ENCODE measurements at places on chromosomes 5 and 9.

GRCh38 chr5:126056352-126056751 is 366.9 kb upstream of the GRAMD2B start:
- DNase-seq, result no peak

GRCh38 chr5:111587728-111588127 is 75.4 kb upstream of the STARD4 start:
- DNase-seq, result no peak

GRCh38 chr5:35202319-35203111 is 27.8 kb downstream of the PRLR start:
- no peak for DNase-seq

DNA sequence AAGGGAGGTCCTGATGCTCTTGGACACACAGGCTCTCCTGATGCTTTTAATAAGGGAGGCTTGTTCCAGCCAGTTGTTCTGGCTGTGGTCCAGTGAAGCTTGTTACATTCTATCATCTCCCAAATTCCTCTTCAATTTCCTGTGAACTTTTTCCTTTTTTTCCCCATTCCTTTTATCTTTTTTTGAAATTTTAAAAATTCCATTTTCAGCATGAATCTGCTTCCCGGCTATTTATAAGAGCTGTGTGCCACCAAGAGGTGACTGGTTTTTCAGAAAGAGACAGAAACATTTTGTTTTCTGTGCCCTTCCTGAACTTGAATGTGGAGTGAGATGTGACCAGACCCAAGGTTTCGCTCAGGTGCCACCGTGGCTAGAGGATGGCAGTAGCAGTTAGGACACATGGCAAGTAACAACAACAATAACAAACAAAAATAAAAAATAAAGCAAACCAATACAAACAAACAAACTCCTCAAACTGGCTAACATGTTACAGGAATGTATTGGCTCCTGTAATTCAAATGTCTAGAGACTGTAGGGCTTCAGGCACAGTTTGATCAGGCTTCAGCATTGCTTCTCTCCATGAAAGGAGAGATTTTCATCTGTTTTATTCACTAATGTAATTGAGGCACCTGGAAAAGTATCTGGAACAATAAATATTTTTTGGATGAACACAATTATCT is 121.1 kb downstream of the BOD1 start:
- no peak for DNase-seq

- no peak for DNase-seq
These were observed 69.3 kb downstream of the AMBP start for GRCh38 chr9:114008667-114009410.

DNA sequence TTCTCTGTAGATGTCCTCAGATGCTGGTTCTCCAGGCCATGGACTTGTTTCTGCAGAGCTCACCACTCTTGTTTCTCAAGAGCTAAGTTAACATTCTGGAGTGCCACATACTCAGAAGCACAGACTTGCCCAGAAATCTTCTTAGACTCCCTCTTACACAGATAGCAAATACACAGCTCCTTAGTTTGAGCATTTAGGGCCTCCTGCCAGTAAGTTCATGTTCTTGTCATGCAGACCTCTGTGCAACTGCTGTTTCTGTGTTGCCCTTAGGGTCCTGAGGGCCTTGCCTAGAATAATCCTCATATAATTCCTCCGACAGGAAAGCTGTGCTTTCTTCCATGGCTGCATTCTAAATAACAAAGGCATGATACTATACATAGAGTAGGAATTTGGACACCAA is 1.3 kb upstream of the PTPDC1 start:
- DNase-seq, result no peak

DNA sequence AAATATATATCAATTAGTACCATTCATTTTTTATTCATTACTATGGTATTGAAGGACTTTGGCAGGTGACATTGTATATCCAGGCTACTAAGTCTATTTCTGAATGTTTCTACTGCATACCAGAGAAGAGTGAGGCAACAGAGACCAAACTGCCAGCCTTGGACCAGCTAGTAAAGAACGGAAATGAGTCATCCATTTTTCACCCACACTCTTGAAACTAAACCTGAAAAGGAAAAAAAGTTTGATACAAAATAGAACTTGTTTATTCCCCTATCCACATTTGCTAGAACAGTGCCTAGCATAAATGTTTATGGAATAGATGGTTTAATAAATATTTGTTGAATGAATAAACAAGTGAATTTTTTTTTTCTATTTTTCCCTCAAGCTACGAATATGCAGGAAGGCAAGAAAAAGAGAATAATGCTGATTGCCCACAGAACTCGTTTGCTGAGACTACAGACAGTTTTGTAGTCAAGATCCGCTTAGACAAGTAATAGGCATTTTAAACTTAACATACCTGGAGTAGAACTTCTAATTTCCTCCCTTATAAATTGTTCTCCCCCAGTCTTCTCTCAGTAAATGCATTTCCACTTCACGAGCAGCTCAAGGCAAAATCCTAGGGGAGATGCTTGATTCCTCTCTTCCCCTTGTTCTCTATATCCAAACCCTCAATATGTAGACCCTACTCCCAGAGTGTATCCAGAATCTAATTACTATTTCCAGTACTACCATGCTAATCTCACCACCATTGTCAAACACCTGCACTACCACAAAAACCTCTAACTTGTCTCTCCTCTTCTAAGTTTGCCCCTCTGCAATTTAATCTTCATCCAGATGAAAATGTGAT is 146.2 kb upstream of the RASA1 start:
- DNase-seq, result no peak

GRCh38 chr5:131430794-131431193 is 166.9 kb downstream of the CDC42SE2 start:
- DNase-seq, result no peak

- no peak for DNase-seq
These were observed 3.7 kb downstream of the SURF4 start for GRCh38 chr9:133372144-133372543.

DNA sequence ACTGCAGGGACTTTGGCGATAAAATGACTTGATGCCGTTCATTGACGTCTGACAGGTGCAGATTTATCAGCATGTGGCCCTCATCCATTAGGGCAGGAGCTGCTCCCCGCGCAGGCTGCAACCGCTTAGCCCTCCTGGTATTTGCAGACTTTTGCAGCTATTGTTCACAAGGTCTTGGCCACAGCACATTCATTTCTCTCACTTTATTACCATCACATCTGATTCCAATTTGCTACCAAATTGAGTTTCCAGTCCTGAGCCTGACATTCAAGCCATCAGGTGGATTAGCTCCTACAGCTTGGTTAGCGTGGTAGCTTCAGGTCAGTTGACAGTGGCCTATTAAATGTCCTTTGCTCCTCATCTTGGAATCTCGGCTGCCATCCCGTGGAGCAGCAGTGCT is 299.2 kb downstream of the CD180 start:
- DNase-seq, result no peak

- DNase-seq, result no peak
These were observed 545.9 kb upstream of the PTPRD start for GRCh38 chr9:11158676-11159075.

DNA sequence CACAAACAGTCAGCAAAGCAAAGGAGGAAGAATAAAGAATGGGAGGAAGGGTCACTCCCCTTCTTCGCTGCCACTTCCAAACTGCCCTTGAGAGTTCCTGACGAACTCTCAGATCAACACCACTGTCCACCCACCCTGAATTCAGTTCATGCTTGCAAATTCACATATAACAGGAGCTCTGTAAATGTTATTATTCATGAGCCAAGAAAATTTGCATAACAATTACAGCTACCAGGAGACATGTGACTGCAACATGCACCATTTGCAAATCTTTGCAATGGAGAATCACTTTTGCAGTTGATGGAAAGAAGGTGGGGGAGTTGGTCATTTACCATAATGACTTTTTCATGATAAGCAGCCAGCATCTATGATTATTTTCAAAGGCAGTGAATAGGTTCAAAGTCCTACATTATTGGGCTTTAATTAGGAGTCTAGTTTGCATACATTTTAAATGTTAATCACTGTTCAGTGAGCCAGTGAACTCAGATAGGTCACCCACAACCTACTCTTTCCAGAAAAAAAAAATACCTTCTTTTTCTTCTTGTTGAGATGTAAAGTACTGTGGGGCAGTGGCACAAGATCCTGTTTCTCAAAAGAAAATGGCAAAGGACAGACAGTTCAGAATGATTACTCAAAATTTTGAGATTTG is 149.7 kb downstream of the CAAP1 start:
- DNase-seq, result no peak

GRCh38 chr5:7242118-7242710 is 153.7 kb upstream of the ADCY2 start:
- DNase-seq, result no peak

DNA sequence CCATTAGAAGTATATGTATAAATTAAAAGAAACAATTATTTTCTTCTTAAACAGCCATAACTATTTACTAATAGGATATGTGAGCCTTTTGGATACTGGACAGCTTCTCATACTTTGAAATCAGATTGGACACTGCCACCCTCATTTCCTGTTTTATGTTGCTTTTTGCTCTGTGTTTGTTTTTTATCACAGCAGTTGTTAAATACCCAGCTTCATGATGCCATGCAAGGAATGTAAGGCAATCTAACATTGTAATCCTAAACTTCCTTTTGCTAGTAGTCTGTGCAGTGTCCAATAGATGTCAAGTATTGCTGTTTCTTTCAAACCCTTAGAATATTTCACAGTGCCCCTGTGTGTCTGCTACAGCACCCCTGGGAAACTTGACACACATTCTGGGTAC is 56.2 kb downstream of the CNTLN start:
- DNase-seq, result no peak

DNA sequence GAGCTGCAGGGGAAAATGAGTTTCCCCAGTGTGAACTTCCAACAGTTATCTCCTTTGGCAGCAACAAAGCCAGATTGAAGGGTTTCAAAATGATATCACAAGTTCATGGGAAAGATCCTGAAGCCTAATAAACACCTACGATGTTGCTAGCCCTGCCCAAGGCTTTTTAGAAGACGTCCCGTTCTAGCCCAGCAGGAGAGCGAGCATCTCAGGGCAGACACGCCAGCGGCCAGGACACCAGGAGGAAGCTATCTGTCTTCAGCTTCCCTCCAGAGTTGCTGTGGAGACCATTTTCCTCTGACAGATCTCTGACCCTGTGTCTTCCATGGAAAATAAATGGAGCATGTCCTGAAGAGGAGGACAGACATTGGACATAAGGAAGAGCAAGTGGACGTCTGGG is 98.4 kb downstream of the FBXO38 start:
- DNase-seq, result no peak

- no peak for DNase-seq
These were observed 154.6 kb upstream of the GHR start for GRCh38 chr5:42268630-42269029.

DNA sequence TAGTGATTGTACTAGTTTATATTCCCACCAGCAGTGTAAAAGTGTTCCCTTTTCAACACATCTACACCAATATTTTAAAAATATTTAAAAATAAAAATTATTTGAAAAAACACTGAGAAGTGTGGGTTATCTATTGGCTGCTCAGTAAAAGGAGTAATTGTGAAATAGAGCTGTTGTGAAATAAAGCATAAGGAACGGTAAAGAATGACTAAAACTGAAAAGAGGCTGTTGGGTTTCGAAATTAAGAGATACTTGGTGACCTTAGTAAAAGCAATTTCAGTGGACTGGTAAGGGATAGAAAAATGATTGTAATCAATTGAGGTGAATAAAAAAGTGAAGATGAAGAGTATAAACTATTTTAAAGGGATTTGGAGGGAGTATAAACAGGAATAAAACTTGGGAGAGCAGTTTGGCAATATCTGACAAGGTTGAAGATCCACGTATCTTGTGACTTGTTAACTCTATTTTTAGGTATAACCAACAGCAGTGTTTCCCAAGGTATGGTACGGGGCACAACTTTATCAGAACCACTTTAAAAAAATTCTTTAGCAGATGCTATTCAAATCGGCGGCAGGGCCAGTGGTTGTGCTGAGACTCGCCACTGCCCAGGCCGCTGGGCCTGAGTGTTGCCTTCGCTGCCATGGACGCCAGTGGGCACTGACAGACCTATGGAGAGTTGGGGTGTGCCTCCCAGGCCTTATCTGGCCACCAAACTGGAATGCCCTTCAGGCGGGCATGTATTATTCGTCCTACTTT is 63.3 kb downstream of the TMEM38B start:
- DNase-seq, result no peak

DNA sequence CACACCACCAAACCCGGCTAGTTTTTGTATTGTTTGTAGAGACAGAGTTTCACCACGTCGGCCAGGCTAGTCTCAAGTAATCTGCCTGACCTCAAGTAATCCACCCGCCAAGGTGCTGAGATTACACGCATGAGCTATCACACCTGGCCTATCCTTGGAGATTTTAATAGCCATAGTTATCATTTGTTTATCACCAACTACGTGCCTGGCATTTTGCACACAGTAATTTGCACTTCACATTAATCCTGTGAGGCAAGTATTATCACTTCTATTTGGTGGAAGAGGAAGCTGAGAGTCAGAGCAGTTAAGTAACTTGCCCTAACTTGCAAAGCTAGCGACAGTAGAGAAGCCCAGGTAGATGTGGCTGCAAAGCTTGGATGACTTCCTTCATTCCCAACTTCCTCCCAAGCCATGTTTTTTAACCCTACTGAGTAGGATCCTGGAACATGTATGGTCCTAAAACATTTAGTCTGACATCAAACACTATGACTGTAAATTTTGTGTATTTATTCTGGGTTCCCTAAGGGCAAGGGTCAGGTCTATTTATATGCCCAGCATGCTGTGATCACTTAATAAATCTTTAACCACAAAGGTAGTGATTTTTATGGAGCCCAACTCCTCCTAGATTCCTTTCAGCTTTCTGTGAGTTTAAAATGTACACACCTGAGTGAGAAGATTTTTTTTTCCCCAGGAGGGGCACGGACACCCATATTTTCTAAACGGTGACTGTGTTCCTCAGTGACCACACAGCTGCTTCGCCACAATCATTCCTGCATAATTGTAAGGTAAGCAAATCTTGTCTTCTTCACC is 100.2 kb upstream of the RAI14 start:
- DNase-seq, result no peak

DNA sequence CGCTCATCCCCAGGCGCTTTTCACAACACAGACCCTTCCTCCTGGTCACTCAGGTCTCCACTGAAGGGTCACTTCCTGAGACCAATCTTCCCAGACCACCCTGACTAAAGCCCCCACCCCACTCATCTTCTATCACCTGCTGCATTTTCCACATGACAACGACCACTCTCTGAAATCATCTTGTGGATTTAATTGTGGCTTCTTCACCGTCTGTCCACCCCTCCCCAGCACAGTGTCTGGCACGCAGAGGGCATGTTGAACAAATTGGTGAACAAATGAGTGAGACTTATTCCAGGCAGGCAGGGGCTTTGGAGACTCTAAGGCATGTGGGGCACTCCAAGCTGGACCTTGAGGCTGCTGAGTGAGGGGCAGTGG is 8.8 kb downstream of the BARX1 start:
- DNase-seq, result no peak

DNA sequence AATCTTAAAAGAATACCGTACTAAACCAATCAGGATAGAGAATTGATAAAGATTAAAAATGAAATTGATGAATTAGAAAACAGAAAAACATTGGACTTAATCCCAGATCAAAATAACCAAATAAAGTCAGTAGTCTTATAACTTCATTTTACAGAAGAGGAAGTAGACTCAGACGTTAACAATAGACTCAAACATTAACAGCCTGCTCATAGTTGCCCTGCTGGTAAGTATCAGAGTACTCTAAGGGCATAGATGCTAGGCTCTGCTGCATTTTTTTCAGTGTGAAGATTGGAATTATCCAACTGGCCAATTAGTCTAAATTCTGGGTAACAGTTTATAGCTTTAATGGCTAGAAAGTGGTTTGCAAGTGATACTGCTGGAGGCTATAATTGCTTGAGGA is 42.9 kb downstream of the ADGRV1 start:
- no peak for DNase-seq

- DNase-seq, result no peak
These were observed 108.4 kb upstream of the ELAVL2 start for GRCh38 chr9:23934291-23934906.

- DNase-seq, result no peak
These were observed 45.7 kb upstream of the FANCC start for GRCh38 chr9:95363051-95363841.
